ENCODE measurements at places on chromosomes 16 and 17. TPM values are rescaled to one million over a fixed set of nuclear protein-coding genes. Genes with fewer than 3 reads are reported as not detected.
A peak's percentile ranks its signal among the peaks of the same experiment; 100 is the strongest.

DNA sequence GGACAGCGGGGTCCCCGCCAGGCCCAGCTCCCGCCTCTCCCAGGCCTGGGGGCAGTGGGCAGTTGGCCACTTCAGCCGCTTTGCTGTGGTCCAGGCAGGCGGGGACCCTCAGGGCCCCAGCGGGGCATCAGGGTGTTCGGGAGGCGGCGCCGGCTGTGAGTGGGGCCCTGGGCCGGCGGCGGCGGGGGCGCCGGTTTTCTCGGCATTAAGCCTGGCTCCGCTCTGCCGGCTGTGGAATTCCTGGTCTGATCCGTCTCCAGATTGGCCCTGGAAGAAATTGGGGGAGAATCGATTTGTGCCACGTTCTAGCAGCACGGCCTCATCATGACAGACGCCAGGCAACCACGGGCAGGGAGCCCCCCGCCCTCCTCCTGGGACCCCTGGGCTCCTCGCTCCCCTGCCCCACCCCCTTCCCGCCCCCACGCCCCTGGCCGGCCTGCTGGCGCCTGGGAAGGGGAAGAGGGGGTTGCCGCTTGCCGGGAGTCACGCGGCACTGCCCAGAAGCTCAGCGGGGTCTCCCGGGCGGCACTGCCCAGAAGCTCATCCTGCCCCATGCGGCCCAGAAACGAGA is 28.6 kb upstream of the SSTR5 start:
- peaks cover 20% of the 10 kb centered on the region for H3K27me3 ChIP-seq
- H3K4me1 ChIP-seq, result no peaks in the 10 kb centered on the region
- DNase-seq, result no peak
- no peaks in the 10 kb centered on the region for H3K36me3 ChIP-seq

DNA sequence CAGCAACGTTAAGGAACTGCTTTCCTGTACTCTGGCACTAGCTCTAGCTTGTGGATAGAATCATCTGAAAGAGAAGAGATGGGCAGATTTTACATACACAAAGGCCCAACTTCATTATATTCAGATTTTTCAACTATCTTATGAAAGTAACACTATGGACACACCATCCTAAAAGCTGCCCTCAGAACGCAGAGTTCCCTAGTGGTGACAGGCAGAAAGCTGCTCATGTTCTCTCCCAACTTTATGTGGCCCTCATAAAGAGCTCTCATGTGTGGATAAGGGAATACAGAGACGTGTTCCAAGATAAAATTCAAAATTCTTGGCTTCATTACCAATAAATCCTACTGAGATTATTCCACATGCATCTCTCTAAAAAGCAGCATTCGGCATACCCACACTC is 1.5 kb downstream of the CFAP20 start:
- H3K4me1 ChIP-seq, result peaks cover 35% of the 10 kb centered on the region
- H3K4me3 ChIP-seq, result peak overlapping the region; percentile 94
- no peaks in the 10 kb centered on the region for H3K27me3 ChIP-seq
- H3K36me3 ChIP-seq, result no peaks in the 10 kb centered on the region

DNA sequence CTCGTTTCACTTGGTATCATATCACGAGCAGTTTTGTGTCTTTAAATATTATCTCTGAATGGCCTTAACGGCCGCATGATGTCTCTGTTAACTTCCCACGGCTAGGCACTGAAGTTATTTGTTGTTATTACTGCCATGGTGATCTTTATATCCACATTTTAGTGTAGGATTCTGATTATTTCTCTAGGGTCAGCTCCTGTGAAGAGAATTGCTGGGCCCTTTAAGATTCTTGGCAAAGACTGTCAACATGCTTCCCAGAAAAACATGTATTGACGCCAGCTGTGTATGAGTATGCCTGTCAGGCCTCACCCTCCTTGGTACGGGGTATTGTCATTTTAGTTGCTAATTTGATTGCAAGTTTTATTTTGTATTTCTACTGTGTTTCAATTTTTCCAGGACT is 263.5 kb downstream of the SNX29 start:
- no peaks in the 10 kb centered on the region for H3K4me1 ChIP-seq
- DNase-seq, result no peak
- H3K36me3 ChIP-seq, result peaks cover 4% of the 10 kb centered on the region

SCNN1G gene
- polyA plus RNA-seq, result 0.70 TPM

DNA sequence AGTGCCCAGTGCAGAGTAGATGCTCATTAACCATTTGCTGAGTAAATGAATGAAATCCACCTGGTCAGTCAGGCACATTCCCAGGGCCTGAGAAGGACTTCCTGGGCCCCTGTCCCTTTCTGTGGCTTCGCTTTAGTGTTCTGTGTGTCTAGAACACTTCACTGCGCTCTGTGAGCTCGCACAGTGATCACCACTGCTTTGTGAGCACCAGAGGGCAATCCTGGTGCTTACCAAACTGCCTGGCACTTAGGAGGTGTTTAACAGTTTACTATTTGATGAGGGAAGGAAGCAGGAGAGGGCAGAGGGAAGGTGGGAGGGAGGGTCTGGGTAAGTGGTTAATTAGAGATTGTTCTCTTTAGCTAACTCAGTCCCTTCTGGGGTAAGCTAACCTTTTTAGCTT is 26.2 kb downstream of the SALL1 start:
- H3K4me3 ChIP-seq, result no peak overlapping the region
- H3K27me3 ChIP-seq, result no peaks in the 10 kb centered on the region
- no peaks in the 10 kb centered on the region for H3K36me3 ChIP-seq
- no peaks in the 10 kb centered on the region for H3K4me1 ChIP-seq

GRCh38 chr17:66543526-66543925 is 241.1 kb downstream of the PRKCA start:
- no peaks in the 10 kb centered on the region for H3K27me3 ChIP-seq
- no peaks in the 10 kb centered on the region for H3K36me3 ChIP-seq
- peaks cover 10% of the 10 kb centered on the region for H3K4me1 ChIP-seq
- DNase-seq, result no peak
- H3K4me3 ChIP-seq, result no peak overlapping the region
